ENCODE measurements at places on chromosomes 3 and 15. TPM values are rescaled to one million over a fixed set of nuclear protein-coding genes. Genes with fewer than 3 reads are reported as not detected.

- H3K4me3 ChIP-seq, result no peak overlapping the region
- H3K27ac ChIP-seq, result no peak overlapping the region
- no peak for DNase-seq
- no peaks in the 10 kb centered on the region for H3K36me3 ChIP-seq
These were observed 168.4 kb downstream of the WDR72 start for GRCh38 chr15:53591041-53591440.

- H3K36me3 ChIP-seq, result peaks cover 23% of the 10 kb centered on the region
- no peak overlapping the region for H3K4me3 ChIP-seq
- DNase-seq, result peak; percentile 35
- peaks cover 22% of the 10 kb centered on the region for H3K27me3 ChIP-seq
- H3K4me1 ChIP-seq, result peaks cover 68% of the 10 kb centered on the region
These were observed 83.6 kb upstream of the XCR1 start for GRCh38 chr3:46110701-46111493.

- H3K27me3 ChIP-seq, result no peaks in the 10 kb centered on the region
- H3K27ac ChIP-seq, result peak overlapping the region; percentile 69
- H3K4me1 ChIP-seq, result peaks cover 53% of the 10 kb centered on the region
- H3K36me3 ChIP-seq, result peaks cover 39% of the 10 kb centered on the region
- no peak for DNase-seq
These were observed 6.4 kb downstream of the C3orf52 start for GRCh38 chr3:112092496-112093179.

DNA sequence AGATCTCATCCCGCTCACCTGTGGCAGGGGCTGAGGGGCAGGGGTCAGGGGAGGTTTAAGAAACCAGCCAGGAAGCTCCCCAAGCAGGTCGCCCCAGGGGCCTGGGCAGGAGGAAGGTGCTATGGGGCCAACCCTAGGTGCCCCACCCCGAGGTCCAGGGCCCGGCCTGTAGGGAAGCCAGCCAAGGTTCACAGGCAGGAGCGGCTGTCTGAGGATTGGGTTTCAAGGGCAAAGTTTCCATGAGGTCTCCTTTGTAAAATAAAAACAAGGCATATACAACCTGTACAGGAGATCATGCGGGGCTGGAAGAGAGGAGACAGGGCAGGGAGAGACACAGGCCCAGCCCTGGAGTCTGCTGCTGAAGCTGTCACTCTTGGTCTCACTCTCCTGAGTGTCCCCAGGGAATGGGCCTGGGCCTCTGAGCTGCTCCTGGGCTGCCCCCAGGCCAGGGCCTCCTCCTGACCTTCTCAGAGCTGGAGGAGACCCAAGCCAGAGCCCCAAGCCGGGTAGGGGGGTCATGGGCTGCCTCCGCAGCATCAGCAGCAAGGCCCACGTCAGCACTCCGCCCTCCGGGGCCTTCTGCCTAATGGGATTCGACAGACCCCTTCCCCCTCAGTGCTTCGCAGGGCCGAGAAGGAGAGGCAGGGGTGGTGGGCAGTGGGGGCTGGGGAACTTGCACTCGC, 5.5 kb downstream of the CPLX3 start:
- H3K27me3 ChIP-seq, result peaks cover 14% of the 10 kb centered on the region
- H3K36me3 ChIP-seq, result no peaks in the 10 kb centered on the region
- DNase-seq, result no peak
- peaks cover 6% of the 10 kb centered on the region for H3K4me1 ChIP-seq

DNA sequence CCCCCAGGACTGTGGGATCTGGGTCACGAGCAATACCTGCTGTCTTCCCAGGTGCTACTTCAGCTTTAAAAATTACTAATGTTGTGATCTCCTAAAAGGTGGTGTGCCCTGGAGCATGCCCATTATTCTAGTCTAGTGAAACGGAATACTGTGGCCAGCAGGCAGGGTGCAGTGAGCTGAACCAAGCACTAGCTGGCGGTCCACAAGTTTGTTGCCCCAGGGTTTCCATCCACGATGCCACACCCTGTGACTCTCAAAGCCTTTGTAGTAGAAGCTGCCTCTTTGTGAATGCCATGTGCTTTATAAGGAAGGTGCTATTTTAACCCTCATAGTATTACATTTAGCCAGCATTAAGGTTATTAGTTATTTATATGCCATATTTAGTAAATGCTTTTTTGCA, 49.1 kb downstream of the PXYLP1 start:
- DNase-seq, result no peak
- H3K27me3 ChIP-seq, result no peaks in the 10 kb centered on the region
- H3K36me3 ChIP-seq, result peaks cover 4% of the 10 kb centered on the region

- no peak overlapping the region for H3K27ac ChIP-seq
- H3K36me3 ChIP-seq, result no peaks in the 10 kb centered on the region
- no peak for DNase-seq
- H3K4me1 ChIP-seq, result no peaks in the 10 kb centered on the region
- H3K4me3 ChIP-seq, result no peak overlapping the region
These were observed 10.3 kb upstream of the SLCO2A1 start for GRCh38 chr3:134040066-134040465.

CHST13 gene
- total RNA-seq, result not detected

ARMC8 gene
- total RNA-seq, result 39.0 TPM

DNA sequence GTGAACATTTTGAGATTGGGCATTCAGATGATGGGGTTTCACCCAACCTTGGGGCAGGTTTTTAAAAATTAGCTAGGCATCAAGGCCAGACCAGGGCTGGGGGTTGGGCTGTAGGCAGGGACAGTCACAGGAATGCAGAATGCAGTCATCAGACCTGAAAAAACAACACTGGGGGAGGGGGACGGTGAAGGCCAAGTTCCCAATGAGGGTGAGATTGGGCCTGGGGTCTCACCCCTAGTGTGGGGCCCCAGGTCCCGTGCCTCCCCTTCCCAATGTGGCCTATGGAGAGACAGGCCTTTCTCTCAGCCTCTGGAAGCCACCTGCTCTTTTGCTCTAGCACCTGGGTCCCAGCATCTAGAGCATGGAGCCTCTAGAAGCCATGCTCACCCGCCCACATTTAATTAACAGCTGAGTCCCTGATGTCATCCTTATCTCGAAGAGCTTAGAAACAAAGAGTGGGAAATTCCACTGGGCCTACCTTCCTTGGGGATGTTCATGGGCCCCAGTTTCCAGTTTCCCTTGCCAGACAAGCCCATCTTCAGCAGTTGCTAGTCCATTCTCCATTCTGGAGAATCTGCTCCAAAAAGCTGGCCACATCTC, 6.1 kb downstream of the RHO start:
- DNase-seq, result no peak
- H3K27ac ChIP-seq, result no peak overlapping the region
- H3K4me3 ChIP-seq, result no peak overlapping the region
- H3K27me3 ChIP-seq, result peaks cover 8% of the 10 kb centered on the region
- H3K4me1 ChIP-seq, result no peaks in the 10 kb centered on the region

- H3K27me3 ChIP-seq, result no peaks in the 10 kb centered on the region
- peaks cover 39% of the 10 kb centered on the region for H3K4me1 ChIP-seq
- no peak overlapping the region for H3K4me3 ChIP-seq
- no peak overlapping the region for H3K27ac ChIP-seq
These were observed 7.2 kb upstream of the ZNF609 start for GRCh38 chr15:64452988-64453688.

SLC22A14 gene
- total RNA-seq, result not detected

- H3K4me1 ChIP-seq, result no peaks in the 10 kb centered on the region
- no peaks in the 10 kb centered on the region for H3K36me3 ChIP-seq
- DNase-seq, result no peak
- no peak overlapping the region for H3K27ac ChIP-seq
- no peaks in the 10 kb centered on the region for H3K27me3 ChIP-seq
These were observed 568.9 kb downstream of the EDEM1 start for GRCh38 chr3:5756443-5756842.
